ENCODE measurements at places on chromosomes 1 and 21.

DNA sequence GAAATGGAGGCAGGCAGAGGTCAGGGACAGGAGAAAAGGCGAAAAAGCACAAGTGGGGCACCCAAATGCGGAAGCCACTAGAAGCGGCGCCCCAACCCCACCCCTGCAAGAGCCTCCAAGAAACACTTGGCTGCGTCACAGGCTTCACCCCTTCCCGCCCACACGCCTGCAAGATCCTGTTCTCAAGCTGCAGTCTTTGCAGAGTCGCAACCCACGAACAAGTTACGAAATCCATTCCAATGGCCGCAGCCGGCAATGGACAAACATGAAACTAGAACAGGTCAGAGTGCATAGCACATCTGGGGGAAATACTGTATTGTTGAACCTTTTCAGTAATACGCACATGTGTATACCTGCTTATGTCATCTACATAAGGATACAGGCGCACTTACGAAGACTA lies 103.6 kb downstream of the PSMG1 start:
- DNase-seq: peak; percentile 20
- no peak overlapping the region for H3K4me3 ChIP-seq
- no peaks in the 10 kb centered on the region for H3K27me3 ChIP-seq

- no peak overlapping the region for H3K27ac ChIP-seq
- no peak for DNase-seq
- no peak overlapping the region for H3K4me3 ChIP-seq
- H3K36me3 ChIP-seq: no peaks in the 10 kb centered on the region
- peaks cover 12% of the 10 kb centered on the region for H3K4me1 ChIP-seq
- H3K27me3 ChIP-seq: no peaks in the 10 kb centered on the region
Observed at GRCh38 chr1:223492044-223492443, 98.8 kb downstream of the CCDC185 start.

DNA sequence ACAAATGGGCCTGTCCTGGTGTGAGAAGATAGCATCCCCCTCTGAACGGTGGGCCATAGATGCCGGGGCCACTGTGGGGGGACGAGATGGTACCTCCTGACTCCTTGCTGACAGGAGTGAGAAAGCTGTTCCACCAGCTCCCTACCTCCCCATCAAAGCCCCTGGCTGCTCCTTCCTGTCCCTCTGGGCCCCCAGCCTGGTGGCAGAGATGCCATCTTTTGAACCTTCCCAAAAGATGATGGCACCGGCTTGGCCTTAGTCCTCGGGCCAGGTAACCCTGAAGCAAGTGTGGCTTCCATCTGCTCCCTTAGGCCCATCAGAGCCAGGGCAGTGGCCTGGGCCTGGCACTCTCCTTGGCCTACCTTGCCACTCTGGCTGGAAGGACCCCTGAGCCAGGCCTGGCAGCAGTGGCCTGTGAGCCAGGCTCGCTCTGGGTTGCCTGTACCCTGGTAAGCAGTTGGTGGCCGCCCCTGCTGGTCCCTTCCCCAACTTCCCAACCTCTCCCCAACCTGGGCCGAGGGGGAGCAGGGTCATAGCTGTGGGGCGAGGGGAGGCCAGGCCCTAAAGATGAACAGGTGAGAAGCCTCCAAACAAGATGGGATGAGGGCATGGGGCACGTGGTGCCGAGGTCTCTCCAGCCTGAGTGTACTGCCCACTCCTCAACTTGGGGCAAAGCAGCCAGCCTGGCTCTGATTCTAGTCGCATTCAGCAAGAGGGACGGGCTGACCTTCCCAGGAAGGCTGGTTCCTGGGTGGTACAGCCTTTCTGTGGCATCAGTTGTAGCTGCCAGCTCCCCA lies 34.7 kb downstream of the ZBTB17 start:
- H3K4me1 ChIP-seq: peaks cover 5% of the 10 kb centered on the region
- peaks cover 55% of the 10 kb centered on the region for H3K36me3 ChIP-seq
- no peak overlapping the region for H3K27ac ChIP-seq
- H3K27me3 ChIP-seq: no peaks in the 10 kb centered on the region
- DNase-seq: no peak

GRCh38 chr1:33277488-33278084 lies 21.3 kb downstream of the ZNF362 start:
- H3K27me3 ChIP-seq: no peaks in the 10 kb centered on the region
- H3K4me3 ChIP-seq: no peak overlapping the region
- H3K36me3 ChIP-seq: peaks cover 89% of the 10 kb centered on the region
- peaks cover 8% of the 10 kb centered on the region for H3K4me1 ChIP-seq
- DNase-seq: no peak

- H3K36me3 ChIP-seq: no peaks in the 10 kb centered on the region
- no peak overlapping the region for H3K4me3 ChIP-seq
- no peak overlapping the region for H3K27ac ChIP-seq
- DNase-seq: no peak
- peaks cover 42% of the 10 kb centered on the region for H3K4me1 ChIP-seq
Observed at GRCh38 chr1:202857136-202857610, 31.8 kb downstream of the RABIF start.

- no peaks in the 10 kb centered on the region for H3K36me3 ChIP-seq
- no peak overlapping the region for H3K4me3 ChIP-seq
- DNase-seq: no peak
- peaks cover 75% of the 10 kb centered on the region for H3K4me1 ChIP-seq
Observed at GRCh38 chr1:204292740-204293139, 67.0 kb downstream of the PLEKHA6 start.

GRCh38 chr1:30638811-30639210 lies 84.6 kb downstream of the MATN1 start:
- no peak for DNase-seq
- no peaks in the 10 kb centered on the region for H3K4me1 ChIP-seq
- H3K4me3 ChIP-seq: no peak overlapping the region
- no peak overlapping the region for H3K27ac ChIP-seq

DNA sequence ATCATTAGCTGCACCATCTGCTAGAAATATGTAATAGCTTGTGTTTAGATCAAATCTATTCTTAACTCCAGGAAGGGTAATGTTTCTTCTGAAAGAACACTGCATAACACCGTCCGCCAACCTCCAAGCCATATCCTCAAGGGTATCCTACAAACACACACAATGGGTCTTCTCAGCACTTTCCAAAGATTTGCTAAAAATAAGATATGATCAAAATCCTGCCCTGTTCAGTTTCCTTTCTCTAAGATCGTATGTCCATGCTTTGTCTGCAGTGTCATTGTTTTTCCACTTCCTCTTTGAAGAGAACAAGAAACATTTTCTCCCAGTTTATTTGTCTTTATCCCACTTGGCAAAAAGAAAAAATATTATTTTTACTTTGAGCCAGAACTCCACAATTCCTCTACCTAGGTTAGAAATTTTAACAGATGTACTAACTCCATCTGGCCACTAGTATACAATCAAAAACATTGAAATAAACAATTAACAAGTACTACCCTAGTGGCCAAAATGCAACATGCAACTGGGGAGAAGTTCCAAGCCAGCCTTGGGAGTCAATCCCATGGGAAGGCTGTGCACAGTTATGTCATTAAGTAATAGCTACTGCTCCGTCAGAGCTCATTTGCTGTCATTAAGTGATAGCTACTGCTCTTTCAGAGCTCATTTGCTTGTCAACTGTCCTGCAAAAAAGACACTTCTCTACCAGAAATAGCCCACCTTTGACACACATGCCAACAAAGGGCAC lies 37.8 kb downstream of the FRRS1 start:
- H3K36me3 ChIP-seq: no peaks in the 10 kb centered on the region
- DNase-seq: no peak
- no peak overlapping the region for H3K27ac ChIP-seq
- no peaks in the 10 kb centered on the region for H3K27me3 ChIP-seq
- no peaks in the 10 kb centered on the region for H3K4me1 ChIP-seq

- peak overlapping the region; percentile 80 for H3K4me3 ChIP-seq
- no peak for DNase-seq
- peaks cover 8% of the 10 kb centered on the region for H3K36me3 ChIP-seq
- peaks cover 84% of the 10 kb centered on the region for H3K4me1 ChIP-seq
- peak overlapping the region; percentile 89 for H3K27ac ChIP-seq
Observed at GRCh38 chr21:41764558-41765419, 2.1 kb downstream of the RIPK4 start.

DNA sequence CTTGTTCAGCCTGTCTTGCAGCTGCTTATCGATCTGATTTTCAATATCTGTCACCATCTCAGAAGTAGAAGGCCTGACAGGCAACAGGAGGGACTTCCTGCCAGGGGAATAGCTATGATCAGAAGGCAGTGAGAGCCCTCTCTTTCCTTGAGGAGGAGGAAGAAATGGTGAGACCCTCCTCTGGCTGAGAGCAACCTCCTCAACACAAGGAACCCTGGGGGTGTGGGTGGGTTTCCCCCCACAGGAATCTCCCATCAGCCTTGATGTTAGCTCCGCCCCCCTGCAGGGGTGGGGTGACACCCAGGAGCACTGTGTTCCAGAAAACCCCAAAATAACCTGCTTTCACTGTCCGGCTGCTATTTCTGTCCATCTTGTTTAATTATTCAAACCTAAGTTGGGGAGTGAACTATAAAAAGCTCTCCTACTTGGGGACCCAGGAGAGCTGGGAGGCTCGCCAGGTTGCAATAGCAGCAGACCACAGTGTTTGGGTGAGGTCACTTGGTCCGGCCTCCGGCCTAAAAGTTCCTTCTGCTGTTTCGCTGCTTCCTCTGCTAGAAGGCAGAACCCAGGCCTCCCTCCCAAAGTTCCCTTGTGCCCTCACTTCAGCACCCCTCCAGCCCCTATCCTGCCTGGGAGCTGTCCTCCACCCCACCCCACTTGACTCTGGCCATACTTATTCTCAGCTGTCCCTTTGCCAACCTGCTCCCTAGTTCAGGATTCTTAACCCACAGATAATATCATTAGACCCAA lies 7.8 kb upstream of the MEF2D start:
- H3K27ac ChIP-seq: peak overlapping the region; percentile 75
- H3K36me3 ChIP-seq: no peaks in the 10 kb centered on the region
- peak overlapping the region; percentile 31 for H3K4me3 ChIP-seq
- peaks cover 20% of the 10 kb centered on the region for H3K4me1 ChIP-seq

DNA sequence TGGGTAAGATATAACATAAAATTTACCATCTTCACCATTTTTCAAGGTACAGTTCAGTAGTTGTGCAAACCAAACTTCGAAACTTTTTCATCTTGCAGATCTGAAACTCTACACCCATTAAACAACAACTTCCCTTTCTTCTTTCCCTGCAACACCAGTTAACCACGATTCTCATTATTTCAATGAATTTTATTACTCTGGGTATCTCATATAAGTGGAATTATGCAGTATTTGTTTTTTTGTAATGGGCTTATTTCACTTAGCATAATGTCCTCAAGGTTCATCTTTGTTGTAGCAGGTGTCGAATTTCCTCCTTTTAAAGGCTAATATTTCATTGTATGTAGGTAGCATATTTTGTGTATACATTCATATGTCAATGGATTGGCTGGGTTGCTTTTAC lies 146.1 kb downstream of the SPATA46 start:
- DNase-seq: no peak
- H3K27me3 ChIP-seq: no peaks in the 10 kb centered on the region
- H3K4me3 ChIP-seq: no peak overlapping the region
- no peaks in the 10 kb centered on the region for H3K4me1 ChIP-seq
- no peak overlapping the region for H3K27ac ChIP-seq
- no peaks in the 10 kb centered on the region for H3K36me3 ChIP-seq

- H3K36me3 ChIP-seq: no peaks in the 10 kb centered on the region
- no peaks in the 10 kb centered on the region for H3K4me1 ChIP-seq
- H3K27me3 ChIP-seq: no peaks in the 10 kb centered on the region
- no peak for DNase-seq
Observed at GRCh38 chr1:178969226-178969987, 56.3 kb upstream of the FAM20B start.

DNA sequence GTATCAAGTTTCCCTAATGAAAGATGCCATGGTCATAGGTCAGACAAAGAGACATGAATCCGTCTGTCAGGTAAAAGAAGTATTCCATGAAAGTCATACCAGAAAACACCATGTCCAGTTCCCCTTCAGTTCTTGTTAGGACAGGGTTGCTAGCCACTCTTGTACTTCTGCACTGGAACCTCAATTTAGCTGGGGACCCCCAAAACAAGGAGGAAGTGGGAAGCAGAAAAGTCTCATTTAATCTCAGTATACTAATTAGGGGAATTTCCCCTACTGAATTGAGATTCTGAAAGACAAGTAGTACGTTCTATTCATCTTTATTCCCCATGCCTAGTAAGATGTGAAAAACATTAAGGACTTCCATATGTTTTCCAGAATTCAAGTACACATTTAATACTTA lies 1289.9 kb upstream of the B3GALT2 start:
- H3K4me1 ChIP-seq: no peaks in the 10 kb centered on the region
- DNase-seq: no peak
- H3K4me3 ChIP-seq: no peak overlapping the region
- no peaks in the 10 kb centered on the region for H3K36me3 ChIP-seq
- no peak overlapping the region for H3K27ac ChIP-seq
- no peaks in the 10 kb centered on the region for H3K27me3 ChIP-seq

DNA sequence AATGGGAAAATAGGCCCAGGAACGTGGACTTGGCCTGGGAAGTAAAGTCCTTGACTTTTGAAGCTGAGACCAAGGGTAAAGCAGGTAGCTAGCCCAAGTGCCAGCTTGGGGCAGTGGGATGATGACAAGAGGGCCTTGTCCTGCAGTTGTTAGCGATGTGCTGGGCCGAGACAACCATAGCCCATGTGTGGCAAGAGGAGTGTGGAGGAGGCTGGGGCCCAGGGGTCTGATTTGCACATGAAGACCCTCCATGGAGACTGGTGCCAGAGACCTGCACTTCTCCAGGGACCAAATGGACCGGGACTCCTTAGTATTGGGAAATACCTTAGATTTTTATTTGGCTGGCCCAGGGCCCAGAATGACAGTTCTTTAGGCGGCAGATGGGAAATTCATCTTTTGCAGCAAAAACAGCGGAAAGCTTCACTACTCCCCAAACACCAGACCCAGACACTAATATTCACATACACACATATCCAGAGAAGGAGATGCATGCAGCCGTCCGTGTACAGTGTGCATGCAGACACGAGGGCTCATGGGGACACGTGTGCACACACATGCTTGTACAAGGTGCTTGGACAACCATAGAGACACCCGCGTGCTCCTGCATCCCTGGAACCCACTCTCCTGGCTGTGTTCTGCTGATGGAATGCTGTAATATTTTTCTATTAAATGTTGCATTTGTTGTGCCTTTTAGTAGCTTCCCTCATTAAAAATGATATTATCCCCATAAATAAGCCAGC lies 78.1 kb upstream of the CSF3R start:
- no peaks in the 10 kb centered on the region for H3K36me3 ChIP-seq
- no peak for DNase-seq
- no peak overlapping the region for H3K4me3 ChIP-seq
- no peak overlapping the region for H3K27ac ChIP-seq
- no peaks in the 10 kb centered on the region for H3K27me3 ChIP-seq
- no peaks in the 10 kb centered on the region for H3K4me1 ChIP-seq

- H3K4me1 ChIP-seq: peaks cover 13% of the 10 kb centered on the region
- no peak overlapping the region for H3K4me3 ChIP-seq
- peaks cover 18% of the 10 kb centered on the region for H3K36me3 ChIP-seq
- no peak for DNase-seq
- no peaks in the 10 kb centered on the region for H3K27me3 ChIP-seq
Observed at GRCh38 chr1:160219062-160219929, 14.1 kb downstream of the PEA15 start.

GRCh38 chr1:45365051-45365450 lies 24.8 kb upstream of the MUTYH start:
- H3K27me3 ChIP-seq: no peaks in the 10 kb centered on the region
- no peaks in the 10 kb centered on the region for H3K36me3 ChIP-seq
- H3K27ac ChIP-seq: no peak overlapping the region
